ENCODE measurements at places on chromosomes 2 and 18.

DNA sequence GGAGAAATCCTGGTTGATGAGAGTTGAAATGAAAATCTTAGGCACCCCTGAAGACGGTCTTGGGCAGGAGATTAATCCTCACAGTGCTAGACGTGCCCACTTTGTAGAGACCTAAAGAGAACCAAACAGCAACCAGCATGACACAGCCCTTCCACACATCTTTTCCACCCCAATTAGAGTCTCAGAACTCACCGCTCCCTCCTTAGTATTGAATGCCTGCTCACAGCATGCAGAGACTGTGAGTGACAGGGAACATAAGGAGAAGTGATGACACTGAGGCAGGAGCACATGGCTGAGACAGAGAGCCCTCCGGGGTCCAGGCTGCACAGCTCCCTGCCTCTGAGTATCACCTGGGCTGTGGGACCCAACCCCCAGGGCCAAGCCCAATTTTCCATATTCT is 367.6 kb downstream of the EIPR1 start:
- no peak for DNase-seq

- DNase-seq = no peak
Measured at GRCh38 chr18:76487782-76488181, 7.3 kb downstream of the ZNF516 start.

GRCh38 chr18:66873899-66874298 is 270.0 kb upstream of the CDH19 start:
- DNase-seq = no peak

- DNase-seq = no peak
Measured at GRCh38 chr2:171310889-171311288, 122.9 kb downstream of the METTL8 start.

DNA sequence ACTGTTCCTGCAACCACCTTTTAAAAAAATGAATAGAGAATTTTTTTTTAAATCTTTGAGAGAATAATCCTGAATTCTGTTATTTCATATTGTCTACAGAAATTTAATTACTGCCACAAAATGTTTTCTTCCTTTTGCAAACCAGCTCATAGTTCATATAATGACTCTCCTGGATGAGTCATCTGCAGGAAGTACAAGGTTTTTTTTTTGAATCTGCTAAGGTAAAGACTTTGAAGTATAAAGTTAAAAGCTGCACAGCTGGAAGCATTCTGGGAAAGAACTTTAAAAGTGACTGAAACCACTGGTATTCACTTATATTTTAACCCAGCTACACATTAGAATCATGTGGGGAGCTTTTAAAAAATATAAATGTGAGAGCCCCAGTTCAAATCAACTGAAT is 25.4 kb downstream of the SESTD1 start:
- no peak for DNase-seq

DNA sequence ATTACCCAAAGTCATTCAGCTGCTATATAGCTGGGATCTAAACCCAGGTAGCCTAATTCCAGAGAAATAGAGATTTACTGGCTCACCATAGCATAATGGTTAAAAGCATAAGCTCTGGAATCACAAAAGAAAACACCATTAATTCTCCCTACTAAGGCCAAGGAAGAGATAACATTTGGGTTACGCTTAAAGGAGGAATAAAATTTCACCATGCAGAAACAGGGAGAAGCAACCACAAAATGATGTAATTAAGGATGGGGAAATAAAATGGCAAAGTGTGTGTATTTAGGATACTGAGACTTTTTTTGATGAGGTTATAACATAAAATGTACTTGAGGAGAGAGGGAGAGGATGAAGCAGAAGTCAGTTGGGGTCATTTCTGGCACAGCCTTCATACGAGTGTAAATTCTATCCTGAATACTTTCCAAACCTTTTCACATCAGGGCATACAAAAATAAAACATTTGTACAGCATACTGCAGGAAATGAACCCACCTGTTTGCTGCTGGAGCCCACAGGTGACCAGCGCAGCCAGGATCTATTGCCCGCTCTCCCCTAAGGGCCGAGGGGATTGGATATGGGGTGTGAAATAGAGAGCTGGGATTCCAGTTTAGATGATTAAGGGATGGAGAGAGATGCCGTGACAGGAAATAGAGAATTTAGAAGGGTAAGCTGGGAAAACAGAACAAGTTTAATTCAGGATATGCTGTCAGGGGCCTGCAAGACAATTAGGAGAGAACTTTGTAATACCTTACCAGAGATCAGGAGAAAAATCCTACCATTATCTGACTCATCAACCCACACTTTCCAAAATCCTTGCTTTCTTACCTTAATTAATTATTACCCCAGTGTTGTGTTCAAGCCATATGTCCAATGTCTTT is 43.8 kb upstream of the SERTAD2 start:
- no peak for DNase-seq

DNA sequence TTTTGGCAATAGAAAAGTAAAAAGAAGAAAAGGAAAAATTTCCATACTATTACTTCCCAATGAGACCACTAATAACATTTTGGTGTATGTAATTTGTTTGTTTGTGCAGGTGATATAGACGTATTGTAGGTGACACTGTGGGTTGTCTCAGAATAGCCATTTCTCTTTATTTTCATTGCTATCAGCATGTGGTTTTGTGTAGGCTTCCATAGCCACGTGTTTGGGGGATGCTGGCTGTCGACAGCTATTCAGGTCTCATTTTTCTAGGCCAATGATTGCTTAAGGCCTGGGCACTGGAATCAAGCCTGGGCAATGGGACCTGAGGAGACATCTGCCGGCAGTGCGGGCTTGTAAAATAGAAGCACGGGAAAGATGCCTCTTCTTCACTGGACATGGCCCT is 71.0 kb upstream of the KCTD1 start:
- DNase-seq = no peak

GRCh38 chr2:19861813-19862212 is 40.0 kb downstream of the TTC32 start:
- no peak for DNase-seq
